Karpas-422 (cell line): ENCODE measurements at places on chromosomes 3 and 15. TPM values are rescaled to one million over a fixed set of nuclear protein-coding genes. Genes with fewer than 3 reads are reported as not detected.

Gene PLD1
- not detected in 2 replicates for total RNA-seq

Gene CDHR4
- total RNA-seq: not detected in 2 replicates

Gene MYZAP
- not detected in 2 replicates for total RNA-seq

Gene NR1I2
- 2.7 and 3.8 TPM in 2 replicates for total RNA-seq

Gene CACNA2D3
- 0.11 TPM in 1 of 2 replicates, not detected in the other for total RNA-seq

Gene MB21D2
- total RNA-seq: not detected in 2 replicates

Gene LYSMD4
- 6.3 and 10.1 TPM in 2 replicates for total RNA-seq

Gene GABRR3
- total RNA-seq: not detected in 2 replicates

Gene MAGI1
- total RNA-seq: 0.71 TPM in 1 of 2 replicates, not detected in the other

Gene DET1
- 6.2 and 14.4 TPM in 2 replicates for total RNA-seq

Gene UTS2B
- not detected in 2 replicates for total RNA-seq

Gene GNAT1
- total RNA-seq: not detected in 2 replicates

Gene SLC51B
- total RNA-seq: not detected in 2 replicates

Gene EIF4A2
- total RNA-seq: 541 and 657 TPM in 2 replicates

Gene LMCD1
- total RNA-seq: not detected in 2 replicates

Gene STAC
- not detected in 2 replicates for total RNA-seq

Gene HIGD2B
- 0.51 TPM in 1 of 2 replicates, not detected in the other for total RNA-seq

Gene RPP14
- 7.5 and 7.6 TPM in 2 replicates for total RNA-seq

Gene FBXO45
- 14.4 and 15.2 TPM in 2 replicates for total RNA-seq

Gene P2RY1
- not detected in 2 replicates for total RNA-seq

Gene COL6A6
- total RNA-seq: not detected in 2 replicates

Gene C3orf22
- total RNA-seq: not detected in 2 replicates

Gene SLC24A1
- total RNA-seq: 7.9 and 10.9 TPM in 2 replicates

Gene OR5H1
- not detected in 2 replicates for total RNA-seq

Gene UQCC5
- 23.4 and 29.7 TPM in 2 replicates for total RNA-seq

Gene MED12L
- 0.58 and 2.4 TPM in 2 replicates for total RNA-seq

Gene INSYN1
- not detected in 2 replicates for total RNA-seq

Gene NANOGP8
- not detected in 2 replicates for total RNA-seq

Gene FMN1
- total RNA-seq: 0.47 and 1.1 TPM in 2 replicates

Gene UBA7
- total RNA-seq: 10.5 and 24.4 TPM in 2 replicates

Gene PPP1R14D
- not detected in 2 replicates for total RNA-seq

Gene MAN2C1
- 78.7 and 131 TPM in 2 replicates for total RNA-seq

Gene SEC61A1
- 85.3 and 86.3 TPM in 2 replicates for total RNA-seq

Gene SNTN
- total RNA-seq: not detected in 2 replicates

Gene FAIM
- 39.2 and 58.0 TPM in 2 replicates for total RNA-seq

Gene PAQR5
- total RNA-seq: not detected in 2 replicates

Gene IGF1R
- 0.56 and 5.4 TPM in 2 replicates for total RNA-seq

Gene CHRM5
- total RNA-seq: not detected in 2 replicates

Gene CYP19A1
- 2.2 and 2.4 TPM in 2 replicates for total RNA-seq

Gene DNAJC19
- total RNA-seq: 78.3 and 132 TPM in 2 replicates

Gene KLF15
- total RNA-seq: not detected in 2 replicates

Gene TM4SF1
- total RNA-seq: not detected in 2 replicates
